SK-N-SH (cell line): ENCODE measurements at places on chromosomes 3 and 15.

DNA sequence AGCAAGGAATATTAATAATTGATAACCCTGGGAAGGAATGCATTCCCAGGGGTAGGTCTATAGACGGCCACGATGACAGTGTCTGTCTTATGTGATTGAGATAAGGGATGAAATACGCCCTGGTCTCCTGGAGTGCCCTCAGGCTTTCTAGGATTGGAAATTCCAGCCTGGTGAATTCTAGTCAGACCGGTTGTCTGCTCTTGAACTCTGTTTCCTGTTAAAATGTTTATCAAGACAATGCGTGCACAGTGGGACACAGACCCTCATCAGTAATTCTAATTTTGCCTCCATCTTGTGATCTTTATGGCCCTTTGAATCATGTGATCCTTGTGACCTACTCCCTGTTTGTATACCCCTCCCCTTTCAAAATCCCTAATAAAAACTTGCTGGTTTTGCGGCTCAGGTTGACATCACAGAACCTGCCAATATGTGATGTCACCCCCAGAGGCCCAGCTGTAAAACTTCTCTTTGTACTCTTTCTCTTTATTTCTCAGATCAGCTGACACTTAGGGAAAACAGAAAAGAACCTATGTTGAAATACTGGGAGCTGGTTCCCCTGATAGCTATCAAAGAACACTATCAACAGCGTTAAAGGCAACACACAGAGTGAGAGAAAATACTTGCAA lies 183.3 kb downstream of the PDE8A start:
- DNase-seq: no peak

DNA sequence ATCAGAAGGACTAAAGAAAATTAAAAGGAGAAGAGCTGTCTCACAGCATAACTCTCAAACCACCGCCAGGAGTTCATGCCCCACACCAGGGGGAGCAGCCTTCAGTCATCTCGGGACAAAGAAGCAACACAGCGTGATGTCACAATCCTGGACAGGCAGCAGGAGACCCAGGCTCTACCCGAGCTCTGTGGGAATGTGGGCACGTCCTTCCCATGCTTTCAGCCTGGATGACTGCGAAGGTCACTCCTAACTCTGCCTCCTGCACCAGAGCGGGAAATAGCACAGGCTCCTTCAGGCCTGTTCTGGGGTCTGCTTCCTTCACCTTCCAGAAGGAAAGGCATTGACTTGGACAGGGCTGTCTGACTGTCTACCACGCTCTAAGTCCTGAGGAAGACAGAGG lies 31.3 kb downstream of the NOX5 start:
- DNase-seq: no peak

DNA sequence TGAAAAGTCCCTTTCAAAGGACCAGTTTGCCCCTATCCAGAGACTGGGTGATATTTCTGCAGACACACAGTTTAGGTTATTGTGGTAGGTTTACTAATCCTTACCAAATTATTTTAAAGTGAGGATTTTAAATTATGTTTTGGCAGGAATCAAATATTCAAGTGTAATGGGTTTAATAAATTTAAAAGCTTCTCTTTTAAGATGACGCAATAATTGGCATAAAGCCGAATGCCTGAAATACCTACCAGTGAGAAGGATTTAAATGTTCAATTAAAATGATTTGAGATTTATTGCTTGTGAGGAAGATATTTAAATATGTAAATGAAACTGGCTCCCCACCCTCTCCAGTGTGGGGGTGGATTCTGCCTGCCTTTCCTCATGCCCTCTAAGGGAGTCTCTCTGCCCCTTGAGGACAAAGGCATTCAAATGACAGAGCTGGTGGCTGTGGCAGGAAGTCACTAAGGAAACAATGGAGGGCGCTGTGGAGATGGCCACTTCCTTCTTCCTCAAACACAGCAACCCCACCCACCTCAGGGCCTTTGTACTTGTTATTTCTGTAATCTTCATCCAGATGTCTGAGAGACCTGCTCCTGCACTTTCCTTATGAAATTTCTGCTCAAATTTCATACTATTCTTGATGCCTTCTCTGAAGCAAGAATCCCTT lies 131.7 kb downstream of the TNIK start:
- DNase-seq: no peak

DNA sequence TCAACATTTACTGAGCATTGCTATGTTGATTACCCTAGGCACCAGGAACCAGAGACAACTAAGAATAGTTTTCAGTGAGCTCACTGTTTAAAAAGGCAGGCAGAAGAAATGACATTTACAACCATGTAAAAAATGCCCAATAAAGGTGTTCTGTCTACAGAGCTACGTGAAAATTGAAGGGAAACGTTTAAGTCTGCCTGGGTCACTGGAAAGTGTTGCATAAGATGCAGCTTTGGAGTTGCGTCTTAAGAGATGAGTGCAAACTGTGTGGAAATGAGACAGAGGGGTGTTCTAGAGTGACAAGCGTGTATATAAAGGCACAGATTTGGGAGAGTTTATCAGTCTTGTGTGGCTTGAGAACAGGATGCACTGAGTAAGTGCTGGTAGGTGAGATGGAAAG lies 278.7 kb upstream of the GOLGA6L4 start:
- no peak for DNase-seq

DNA sequence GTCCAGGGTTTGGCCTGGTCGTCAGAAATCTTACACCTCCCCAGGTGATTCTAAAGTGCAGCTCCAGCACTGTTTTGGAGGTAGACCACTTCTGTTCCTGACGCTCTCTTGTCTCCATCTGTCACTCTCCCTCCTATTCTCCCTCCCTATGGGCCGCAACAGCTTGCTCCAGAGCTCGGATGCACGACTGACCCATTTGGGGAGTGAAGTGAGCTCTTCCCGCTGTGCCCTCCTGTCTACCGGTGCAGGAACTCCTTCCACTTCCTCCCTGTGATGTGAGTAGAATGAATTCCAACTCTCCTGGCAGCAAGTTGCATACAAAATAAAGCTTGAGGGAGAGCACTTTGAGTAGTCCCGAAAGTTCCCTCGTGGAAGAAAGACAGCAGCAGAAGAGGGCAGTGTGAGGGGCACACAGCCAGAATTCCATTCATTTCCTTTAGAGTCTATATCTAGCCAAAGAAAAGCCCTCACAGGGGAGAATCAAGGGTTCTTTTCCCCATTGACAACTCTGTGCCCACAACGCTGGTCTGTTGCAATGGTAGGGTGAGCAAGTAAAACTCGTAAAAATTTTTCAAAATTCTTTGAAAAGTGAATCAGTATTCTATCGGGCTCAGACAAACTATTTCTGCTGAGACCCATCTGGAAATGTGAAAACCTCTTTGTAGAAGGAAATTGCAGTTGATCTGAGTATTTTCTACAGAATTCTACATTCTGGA lies 39.9 kb upstream of the BDH1 start:
- no peak for DNase-seq

DNA sequence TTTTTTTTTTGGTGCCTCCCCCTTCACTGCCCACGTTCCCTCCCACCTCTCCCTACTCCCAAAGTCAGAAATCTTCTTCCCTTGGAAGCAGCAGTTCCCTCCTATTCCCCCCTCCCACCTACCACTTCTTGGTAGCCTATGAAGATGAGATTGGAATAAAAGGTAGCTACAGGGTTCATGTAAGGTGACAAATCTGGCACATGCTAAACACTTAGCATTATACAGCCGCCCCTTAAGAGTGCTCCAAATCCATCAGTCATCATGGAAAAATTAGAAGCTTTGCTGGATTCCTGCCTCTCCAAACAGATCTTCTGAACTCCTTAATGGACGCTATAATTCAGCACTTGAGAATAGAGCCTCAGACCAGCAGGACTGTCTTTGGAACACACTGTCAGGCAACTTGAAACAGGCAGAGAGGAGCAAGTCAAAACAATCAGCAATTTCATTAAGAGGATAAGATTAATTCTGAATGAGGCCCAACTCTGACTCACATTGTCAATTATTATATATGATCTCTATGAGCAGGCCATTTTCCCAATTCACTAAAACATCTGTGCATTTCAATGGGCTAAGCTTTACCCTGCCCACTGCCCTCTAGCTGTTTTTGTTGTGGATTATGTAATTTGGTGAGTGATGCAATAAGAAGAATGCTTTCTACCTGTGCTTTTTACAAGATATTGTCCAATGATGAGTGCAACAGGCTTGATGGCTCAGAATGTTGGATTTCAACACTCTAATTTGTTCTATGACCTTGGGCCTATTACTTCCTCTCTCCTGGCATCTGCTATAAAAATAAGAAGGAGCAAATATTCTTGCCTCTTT lies 34.6 kb upstream of the SPRED1 start:
- no peak for DNase-seq

DNA sequence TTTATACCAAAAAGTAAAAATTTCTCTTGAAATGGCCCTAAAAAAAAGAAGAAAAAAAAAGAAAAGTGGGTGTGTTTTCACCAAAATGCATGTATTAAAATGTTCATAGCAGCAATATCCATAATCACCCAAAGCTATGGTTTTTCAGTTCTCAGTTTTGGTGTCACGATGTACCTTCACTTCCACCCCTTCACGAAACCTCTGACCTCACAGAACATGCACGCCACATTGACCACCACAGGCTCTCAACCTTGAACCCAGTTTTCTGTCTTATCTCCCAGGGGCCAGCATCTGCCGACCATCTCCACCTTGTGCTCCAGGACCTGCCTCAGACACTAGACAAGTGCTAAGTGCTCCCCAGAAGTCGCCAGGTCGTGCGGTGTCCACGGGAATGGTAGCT lies 30.4 kb downstream of the COLQ start:
- no peak for DNase-seq
